ENCODE measurements at places on chromosomes 12 and 14. TPM values are rescaled to one million over a fixed set of nuclear protein-coding genes. Genes with fewer than 3 reads are reported as not detected.
A peak's percentile ranks its signal among the peaks of the same experiment; 100 is the strongest.

The SLC24A4 gene
- not detected for total RNA-seq

DNA sequence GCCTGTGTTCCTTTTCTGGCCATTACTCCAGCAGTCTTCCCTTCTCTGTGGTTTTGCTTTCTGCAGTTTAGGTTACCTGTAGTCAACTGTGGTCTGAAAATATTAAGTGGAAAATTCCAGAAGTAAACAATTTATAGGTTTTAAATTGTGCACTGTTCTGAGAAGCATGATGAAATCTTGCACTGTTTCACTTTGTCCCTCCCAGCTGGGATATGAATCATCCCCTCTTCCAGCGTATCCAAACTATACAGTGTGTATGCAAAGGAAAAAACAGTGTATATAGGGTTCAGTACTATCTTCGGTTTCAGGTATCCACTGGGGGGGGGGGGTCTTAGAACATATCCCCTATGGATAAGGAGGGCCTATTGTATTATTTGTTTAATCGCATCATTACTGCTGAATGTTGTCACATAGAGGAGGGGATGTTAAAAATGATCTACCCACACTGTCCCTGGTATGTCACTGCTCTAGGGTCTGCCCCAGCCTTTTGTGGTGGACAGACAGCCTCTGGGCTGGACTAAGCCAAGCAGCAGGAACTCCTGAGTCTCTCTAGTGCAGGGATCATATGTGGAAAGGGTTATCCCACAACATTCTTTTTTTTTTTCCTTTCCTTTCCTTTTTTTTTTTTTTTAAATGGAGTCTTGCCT, 109.1 kb upstream of the MAX start:
- DNase-seq: no peak

DNA sequence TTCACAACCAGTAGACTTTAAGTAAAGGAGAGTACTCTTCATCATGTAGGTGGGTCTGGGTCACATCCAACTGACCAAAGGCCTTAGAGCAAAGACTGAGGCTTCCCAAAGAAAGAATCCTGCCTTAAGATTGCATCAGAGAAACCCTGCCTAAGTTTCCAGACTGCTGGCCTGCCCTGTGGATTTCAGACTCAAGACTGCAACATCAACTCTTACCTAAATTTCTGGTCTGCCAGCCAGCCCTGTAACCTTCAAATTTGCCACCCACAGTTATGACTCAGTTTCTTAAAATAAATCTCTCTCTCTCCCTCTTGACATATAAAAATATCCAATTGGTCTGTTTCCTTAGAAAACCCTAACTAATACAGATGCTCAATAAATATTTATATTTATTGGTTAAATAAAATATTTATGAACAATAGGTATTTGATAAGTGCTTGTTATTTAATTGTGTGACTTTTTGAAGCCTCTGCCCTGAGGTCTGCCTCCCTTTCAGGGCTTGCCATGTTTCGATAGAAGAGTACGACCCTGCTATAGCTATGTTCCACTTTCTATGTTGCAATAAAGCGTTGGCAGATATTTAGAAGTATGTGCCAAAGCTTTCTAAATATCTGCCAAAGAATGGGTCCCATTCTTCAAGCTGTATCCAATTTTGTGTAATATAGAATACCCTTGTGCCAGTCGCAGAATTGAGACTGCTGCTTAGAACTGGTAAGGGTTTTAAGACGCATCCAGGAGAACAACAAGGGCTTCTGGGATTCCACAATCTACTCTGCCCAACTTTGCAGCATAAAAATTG, 65.7 kb downstream of the TMEM30B start:
- DNase-seq: no peak

GRCh38 chr12:116803013-116803736, 65.1 kb downstream of the RNFT2 start:
- DNase-seq: no peak

- DNase-seq: no peak
Measured at GRCh38 chr14:89239023-89239422, 178.0 kb downstream of the FOXN3 start.

- peak; percentile 79 for DNase-seq
Measured at GRCh38 chr12:104669089-104669721, 212.5 kb downstream of the CHST11 start.

- no peak for DNase-seq
Measured at GRCh38 chr14:69300601-69301221, 40.8 kb downstream of the GALNT16 start.

Data from body of pancreas (tissue), 4 donors.